Activated naive CD4-positive, alpha-beta T cell (primary cell): ENCODE measurements at places on chromosomes 2 and 18.

DNA sequence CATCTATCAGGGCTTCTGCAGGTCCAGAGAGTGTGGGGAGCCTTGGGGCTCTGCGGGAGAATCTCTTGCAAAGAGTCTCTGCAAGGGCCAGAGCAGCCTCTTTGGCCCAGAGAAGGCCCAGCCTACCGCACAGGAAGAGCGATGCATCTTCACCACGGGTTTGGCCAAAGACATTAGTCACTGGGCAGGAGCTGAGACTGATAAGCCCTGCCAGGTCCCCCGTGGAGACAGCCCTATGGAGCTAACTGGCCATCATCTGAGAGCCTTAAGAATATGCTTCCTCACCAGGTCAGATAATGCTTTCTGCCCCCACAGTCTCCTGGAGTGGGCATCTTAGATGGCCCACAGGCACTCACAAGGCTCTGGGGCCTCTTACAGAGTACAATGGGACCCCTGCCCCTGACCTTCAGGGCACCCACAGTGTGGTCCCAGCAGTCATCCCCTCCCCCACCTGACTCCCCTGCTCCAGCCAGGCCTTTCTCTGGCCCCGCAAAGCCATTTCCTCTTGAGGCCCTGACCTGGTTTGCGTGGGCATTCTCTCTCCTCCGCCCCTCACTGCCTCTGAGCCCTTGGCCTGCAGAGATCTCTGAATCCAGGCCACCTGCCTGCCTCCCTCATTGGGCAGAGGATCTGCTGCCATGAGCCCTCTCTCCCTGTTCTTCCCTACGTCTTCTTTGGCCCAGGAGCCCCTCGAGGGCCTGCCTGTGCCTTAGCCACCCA lies 31.9 kb upstream of the MAPRE3 start:
- no peak for DNase-seq

DNA sequence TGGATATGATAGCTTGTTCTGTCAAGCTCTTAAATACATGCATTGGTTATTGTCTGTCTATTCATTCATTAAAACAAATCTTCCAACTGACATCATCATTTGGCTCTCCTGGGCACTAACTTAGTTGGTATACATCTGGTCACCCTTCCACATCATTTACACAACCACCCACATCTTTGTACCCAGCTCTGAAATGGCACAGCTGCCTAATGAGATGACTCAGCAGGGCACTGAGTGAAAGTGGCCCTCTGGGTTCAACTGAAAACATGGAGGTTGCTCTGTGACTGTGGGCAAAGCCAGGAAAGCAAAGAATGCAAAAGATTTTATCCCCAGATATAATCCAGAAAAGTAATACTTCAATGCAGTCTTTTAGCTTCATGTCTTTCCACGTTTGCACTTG lies 234.0 kb upstream of the MAP2 start:
- no peak for DNase-seq

DNA sequence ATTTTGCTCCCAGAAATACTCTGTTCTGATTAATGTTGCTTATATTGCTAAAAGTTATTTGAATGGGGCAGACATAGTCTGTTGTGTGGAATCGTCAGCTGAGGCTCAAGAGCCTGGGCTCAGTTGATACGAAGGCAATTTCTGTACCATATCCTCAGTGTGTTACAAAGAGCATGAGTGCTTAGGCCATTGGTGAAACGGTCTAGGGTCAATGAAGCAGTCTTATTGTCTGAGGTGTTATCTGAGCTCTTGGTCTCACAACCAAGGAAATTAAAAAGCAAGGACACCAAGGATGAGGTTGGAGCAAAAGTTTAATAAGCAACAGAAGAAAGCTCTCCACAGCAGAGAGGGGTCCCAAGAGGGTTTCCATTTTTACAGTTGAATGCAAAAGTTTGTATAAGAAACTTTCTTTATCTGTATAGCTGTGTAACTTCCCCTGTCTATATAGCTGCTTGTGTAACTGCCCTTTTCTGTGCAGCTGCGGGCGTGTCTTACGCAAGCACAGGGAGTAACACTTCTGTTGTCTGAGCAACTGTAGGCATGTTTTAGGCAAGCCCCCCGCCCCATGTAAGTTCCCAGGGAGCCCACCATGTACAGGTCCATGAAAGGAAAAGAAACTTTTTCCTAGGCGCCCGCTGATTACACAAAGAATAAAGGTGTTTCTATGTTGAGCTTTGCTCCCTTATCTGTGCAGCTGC lies 40.6 kb upstream of the DSC1 start:
- no peak for DNase-seq

DNA sequence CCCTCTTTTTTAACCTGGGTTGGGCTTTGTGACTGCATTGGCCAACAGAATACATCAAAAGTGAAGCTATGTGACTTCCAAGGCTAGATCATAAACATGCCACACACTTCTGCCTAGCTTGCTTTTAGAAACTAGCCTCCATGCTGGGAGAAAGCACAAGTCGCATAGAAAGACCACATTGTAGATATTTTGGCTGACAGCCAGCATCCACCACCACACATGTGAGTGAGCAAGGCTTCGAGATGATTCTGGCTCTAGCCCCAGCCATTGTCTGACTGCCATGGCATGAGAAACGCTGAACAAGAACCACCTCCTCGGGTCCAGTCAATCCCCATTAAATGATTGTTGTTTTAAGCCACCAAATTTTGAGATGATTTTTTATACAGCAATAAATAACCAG lies 66.8 kb upstream of the STPG4 start:
- DNase-seq = no peak

GRCh38 chr2:60844105-60844504 lies 37.3 kb upstream of the REL start:
- no peak for DNase-seq

- peak; percentile 49 for DNase-seq
Observed at GRCh38 chr2:47272031-47272864, 117.1 kb upstream of the STPG4 start.

DNA sequence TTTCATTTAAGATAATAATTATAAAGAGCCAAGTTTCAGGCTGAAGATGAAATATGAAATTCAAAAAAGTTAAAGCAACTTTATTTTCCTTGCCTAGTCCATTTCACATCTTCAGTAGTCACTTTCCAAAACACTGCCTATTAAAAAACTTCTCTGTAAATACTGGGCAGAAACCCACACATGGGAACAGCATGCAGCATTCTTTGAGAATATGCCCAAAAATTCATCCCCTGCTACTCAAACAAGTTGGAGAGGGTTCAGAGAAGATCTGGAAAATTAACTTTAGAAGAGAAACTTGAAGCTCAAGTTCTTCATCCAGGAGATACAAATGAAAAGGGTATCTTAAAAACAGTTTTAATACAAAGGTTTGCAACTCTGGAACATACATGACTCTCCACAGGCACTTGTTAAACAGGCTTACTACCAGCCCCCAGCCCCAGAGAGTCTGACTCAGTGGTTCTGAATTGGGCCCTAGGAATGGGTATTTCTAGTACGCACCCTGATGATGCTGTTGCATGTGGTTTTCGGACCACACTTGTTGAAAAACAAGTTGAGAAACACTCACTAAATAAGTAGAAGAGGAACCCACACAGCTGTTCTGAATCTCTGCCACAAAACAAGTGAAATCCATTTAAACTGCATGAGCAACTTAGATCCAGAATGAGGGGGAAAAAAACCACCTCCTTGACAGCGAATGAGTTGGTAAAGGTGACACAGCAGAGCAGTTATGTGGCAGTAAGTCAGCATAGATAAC lies 329.1 kb downstream of the SATB2 start:
- no peak for DNase-seq

GRCh38 chr2:238494573-238494961 lies 67.8 kb downstream of the ASB1 start:
- DNase-seq = no peak

DNA sequence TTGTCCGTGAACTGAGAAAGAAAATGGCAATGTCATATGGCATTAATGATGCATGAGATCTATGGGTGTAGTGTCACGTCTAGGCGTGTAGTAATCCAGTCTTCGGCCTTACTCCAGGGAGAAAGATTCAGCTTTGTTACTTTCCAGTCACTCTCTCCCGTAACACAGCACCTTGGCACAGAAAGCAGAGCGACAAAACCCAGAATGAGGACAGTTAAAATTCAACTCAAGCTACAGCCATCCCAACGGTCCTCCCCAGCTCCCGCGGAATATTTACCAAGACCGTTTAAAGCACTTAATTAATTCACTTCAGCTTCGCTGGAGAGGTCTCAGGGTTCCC lies 797 bp upstream of the CRIM1 start:
- DNase-seq = no peak

DNA sequence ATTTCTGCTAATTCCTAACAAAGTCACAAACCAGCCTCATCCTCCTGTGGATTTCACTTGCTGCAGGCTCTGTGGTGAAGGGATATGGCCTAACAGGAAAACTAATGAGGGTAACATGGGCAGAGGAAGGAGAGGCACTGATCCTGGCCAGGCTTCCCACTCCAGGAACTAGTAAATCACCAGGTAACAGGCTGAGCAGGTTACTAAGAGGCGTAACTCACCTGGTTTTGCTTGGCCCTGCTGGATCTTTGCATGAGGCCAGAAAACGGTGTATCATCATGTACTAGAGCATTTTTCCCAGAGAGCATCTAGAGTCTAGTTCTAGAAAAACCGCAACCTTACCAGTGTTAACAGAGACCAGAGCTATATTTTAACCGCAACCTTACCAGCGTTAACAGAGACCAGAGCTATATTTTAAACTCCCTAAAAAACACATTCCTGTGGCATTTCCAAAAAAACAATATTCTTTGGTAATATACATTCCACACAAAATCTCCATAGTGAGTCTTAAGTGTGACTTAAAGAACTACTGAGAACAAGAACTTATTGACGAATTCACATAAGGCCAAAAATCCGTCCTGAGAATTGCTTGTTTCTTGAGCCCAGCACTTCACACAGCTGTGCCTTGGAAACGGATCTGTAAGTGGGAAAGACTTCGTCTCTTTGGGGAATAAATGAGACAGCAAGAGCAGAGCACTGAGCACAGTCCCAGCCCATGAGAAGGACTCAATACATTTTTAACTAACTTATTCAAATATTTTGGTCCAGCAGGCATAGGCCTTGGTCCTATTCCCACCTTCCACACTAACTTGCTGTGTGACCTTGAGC lies 43.4 kb downstream of the DPP4 start:
- DNase-seq = no peak

DNA sequence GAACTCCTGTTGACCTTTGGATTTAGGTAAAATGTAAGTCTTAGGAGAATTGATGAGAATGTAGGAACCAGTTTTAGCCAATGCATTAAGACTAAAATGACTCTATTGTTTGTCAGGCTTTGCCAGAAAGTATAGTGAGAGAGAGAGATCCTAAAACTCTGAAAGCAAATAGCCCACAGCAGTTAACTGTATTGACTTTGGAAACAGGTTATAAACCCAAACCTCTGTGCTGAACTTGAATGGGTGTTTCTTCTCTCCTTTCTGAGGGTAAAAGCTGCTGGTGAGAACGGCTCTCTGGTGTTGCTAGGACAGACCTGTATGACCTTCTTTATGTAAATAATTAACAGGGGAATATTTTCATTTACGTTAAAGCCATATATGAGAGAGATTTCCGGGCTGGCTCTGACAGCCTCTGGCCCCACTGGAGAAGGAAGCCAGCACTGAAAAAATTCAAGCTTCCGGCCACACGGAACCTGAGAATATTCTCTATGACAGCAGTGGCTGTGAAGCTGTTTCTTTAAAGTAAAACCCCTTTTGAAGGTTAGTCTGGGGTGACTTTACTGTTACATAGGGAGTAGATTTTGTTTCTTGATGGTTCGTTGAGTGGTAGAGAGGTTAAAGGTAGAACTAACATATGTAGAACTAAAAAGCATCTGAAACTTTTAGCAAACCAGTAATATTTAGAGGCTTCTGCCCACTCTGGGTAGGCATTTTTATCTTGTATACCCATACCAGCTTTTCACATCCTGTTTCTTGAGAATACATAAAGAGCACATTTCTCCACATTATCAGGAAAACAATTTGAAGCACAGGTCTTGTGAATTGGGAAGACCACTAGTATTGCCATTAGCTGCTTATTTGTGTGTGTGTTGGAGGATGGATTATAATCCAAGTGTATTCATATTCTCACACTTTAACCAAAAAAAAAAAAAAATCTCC lies 123.8 kb downstream of the SPTBN1 start:
- DNase-seq = no peak

- DNase-seq = no peak
Observed at GRCh38 chr2:55887351-55887750, 36.2 kb downstream of the EFEMP1 start.
